Activated CD4-positive, CD25-positive, alpha-beta regulatory T cell treated with anti-CD3 and anti-CD28 coated beads, Interleukin-2, amount 50 U/mL, for 16 hours (primary cell): ENCODE measurements at places on chromosomes 5 and 9.

DNA sequence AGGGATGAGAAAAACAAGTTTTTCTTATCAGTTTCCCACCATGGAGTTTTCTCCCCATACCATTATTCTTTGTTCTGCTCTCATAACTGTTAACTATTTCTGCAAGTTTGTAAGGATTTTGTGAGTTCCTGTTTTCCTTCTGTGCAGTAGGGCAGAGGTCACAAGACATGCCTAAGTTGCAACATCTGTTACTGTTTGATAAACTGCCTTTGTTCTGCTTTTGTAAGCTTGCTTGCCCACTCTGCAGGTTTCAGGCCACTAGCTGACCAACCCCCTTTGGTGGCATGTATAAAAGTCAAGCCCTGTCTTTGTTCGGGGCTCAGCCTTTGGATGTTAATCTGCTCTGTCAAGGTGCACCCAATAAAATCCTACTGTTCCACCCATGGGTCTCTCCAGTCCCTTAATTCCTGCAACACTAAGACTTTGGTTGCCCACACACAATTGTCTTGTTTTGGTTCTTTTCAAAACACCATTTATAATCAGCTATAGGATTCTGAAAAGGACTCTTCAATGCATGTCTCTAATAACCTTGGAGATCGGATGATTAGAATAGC is 545.4 kb downstream of the CDH9 start:
- DNase-seq, result no peak

DNA sequence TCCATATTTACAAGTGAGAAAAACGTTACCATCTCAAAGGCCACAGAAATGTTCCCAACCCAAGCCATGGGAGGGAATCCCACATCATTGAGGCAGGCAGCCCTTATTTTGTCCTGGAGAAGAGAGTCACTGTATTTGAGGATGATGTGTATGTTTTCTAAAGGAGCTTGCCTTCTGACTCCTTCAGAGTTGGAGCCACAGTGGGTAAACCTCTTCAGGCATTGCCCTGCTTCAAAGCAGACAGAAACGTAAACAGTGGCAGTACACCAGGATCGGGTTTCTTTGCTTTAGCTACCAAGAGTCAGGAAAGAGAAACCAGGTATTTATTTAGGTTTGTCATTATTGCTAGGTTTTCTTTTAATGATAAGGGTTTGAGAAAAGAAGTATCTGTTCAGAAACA is 45.7 kb downstream of the MUSK start:
- DNase-seq, result no peak

DNA sequence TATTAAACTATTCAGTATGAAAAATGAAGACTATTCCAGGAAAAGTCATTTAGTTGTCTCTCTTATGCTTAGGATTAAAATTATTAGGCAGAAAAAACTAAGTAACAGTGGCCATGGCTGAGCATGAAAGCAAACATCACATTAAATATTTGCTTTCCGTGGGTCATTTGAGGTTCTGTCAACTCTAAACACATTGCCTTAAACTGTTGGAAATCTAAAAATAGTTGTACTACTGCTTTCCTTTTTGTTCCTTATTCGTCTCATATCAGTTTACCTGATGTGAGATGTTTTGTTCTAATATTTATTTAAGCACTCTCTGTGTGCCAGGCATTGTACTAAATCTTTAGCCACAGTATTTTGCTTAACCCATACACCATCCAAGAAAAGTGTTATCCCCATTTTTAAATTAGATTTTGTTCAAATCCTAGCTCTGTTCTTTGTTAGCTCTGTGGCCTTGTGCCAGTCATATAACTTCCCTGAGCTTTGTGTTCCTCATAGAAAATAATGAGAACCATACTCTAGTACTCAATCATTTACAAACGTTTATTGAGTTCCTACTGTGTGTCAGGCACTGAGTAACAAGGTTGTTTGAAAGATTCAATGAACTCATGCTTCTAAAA is 18.7 kb upstream of the ZNF608 start:
- no peak for DNase-seq

- DNase-seq, result no peak
These were observed 473.0 kb downstream of the NTRK2 start for GRCh38 chr9:85142496-85142911.

- DNase-seq, result no peak
These were observed 224.2 kb downstream of the ARL15 start for GRCh38 chr5:54086191-54086590.

- DNase-seq, result no peak
These were observed 1.1 kb upstream of the ICE1 start for GRCh38 chr5:5421149-5421960.

DNA sequence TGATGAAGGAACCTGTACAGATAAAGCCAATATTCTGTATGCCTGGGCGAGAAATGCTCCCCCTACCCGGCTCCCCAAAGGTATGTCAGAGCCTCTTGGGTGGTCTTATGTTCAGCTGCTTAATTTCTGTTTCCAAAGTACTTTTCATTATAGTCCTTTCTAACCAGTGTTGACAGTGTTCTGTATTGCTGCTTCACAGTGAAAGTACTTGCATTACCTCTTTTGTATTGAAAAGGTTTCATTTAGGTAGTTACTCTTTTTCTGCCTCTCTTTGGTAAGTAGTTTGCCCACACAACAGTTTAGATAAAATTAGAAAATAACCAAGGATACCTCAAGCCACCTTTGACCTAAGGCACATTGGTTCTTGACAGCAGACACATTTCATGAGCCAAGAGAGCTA is 169.9 kb downstream of the PAM start:
- no peak for DNase-seq

GRCh38 chr9:123373946-123374345 is 17.9 kb downstream of the CRB2 start:
- no peak for DNase-seq

DNA sequence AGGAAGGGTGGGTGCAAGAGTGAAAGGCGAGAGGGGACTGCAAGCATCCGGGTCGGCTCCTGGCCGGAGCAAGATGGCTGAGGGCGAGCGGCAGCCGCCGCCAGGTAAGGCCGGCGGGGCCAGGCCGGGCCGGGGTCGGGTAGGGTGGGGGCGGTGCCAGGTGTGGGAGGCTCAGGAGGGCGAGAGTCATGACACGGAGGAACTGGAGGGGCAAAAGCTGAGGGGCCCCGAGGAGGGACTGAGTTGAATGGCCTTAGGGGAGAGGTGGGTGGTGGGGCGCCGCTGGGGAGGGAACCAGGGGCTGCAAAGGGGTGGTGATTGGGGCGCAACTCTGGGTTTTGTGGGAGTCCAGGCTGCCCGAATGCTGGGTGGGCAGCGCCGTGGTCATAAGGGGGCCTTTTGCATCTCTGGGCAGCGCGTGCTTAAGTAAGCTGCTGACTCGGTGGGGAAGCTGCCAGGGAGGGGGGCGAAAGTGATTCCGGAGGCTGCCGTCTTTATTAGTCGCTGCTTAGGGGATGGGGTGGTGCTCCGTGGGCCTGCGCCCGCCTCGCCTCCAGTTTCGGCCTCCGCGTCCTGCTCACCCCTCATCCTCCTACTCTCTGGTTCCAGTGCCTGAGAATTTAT is 425 bp downstream of the PTPA start:
- DNase-seq, result no peak

DNA sequence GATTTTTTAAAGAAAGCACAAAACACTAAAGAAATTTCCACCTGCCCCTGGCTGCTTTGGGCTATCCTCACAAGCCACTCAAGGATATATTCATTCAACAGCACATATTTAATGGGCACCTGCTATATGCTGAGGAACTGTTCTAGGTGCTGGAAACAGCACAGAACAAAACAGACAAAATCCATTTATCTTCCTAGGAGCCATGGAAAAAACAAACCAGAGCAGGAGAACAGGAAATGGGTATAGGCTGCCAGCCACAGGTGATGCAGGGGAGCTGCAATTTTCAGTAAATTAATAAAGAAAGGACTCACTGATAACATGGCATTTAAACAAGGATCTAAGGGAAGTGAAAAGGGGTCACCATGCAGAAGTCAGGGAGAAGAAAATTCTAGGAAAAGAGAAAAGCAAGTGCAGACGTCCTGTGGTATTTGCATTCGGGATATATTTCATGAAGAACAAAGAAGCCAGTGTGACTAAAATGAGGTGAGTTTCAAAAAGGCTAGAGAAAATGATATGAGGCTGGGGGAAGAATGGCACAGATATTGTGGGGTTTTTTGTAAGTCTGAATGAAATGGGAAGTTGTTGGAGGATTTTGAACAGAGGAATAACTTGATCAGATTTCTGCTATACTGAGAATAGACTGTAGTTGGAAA is 152.2 kb downstream of the ADAMTSL1 start:
- DNase-seq, result no peak

DNA sequence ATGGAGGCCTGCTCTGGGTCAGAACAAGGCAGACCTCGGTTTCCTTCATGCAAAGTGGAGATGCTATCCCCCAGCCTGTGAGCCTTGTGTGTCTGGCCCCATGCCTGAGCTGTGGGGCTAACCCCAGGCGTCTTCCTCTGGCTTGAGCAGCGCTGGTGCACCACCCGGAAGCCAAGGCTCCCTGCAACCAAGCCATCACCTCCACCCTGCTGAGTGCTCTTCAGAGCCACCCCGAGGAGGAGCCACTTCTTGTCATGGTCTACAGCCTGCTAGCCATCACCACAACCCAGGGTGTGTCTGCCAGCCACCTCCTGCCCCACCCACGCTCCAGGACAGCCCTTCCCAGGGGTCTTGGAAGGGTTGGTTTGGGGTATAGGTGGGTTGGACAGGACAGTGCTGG is 16.2 kb downstream of the REXO4 start:
- DNase-seq, result no peak

DNA sequence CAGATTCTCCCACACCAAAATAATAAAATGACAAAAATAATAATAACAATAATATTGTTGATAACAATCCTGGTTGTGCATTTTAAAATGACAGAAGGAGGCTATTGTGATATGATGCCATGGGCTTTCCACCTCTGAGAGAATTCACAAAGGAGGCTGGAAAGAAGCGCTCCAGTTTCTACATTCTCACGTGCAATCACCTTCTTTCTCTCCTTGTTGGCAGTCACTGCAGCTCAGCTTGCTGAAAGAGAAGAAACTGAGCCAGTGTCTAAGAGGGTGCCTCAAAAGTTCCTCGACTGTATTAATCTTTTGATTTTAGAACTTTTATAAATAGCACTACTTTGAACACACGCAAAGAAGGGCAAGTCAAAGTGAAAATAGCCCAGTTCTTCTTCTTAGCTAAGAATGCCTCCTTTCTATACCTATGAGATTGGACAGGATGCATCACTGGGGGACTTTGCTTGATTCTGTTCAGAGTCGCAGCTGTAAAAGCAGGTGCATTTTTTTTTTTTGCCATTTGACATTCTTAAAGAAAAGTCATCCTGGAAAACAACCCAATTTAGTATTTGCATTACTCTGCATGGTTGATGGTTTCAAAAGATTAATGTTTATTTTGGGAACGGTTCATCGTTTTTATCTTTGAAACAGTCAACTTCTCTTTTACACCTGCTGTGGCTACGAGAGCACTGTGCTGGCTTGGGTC is 12.4 kb upstream of the SUB1 start:
- no peak for DNase-seq

- DNase-seq, result no peak
These were observed 42.8 kb upstream of the PDE8B start for GRCh38 chr5:77167695-77168121.

- DNase-seq, result no peak
These were observed 3.5 kb upstream of the C5 start for GRCh38 chr9:121053544-121053943.

GRCh38 chr9:133987446-133987788 is 4.7 kb downstream of the VAV2 start:
- no peak for DNase-seq

GRCh38 chr9:14301006-14301405 is 12.9 kb downstream of the NFIB start:
- DNase-seq, result no peak

- no peak for DNase-seq
These were observed 22.2 kb downstream of the RCL1 start for GRCh38 chr9:4814913-4815312.

DNA sequence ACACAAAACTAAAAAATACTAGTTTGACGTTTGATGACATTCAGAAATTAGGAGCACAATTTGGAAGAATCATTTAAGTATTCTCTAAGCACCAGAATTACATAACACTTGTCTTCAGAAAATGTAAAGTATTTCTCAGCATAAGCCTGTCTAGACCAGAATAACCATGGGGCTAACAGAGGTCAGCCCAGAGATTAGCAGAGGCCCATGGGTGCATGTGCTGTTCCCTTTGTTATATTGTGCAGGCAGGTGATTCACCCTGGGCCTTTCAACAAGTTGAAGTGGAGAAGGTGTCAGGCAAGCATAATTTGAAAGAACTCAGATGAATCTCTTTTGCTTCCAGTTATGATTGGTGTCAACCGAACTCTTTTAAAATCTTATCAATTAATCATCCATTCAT is 227.9 kb downstream of the LURAP1L start:
- DNase-seq, result no peak

DNA sequence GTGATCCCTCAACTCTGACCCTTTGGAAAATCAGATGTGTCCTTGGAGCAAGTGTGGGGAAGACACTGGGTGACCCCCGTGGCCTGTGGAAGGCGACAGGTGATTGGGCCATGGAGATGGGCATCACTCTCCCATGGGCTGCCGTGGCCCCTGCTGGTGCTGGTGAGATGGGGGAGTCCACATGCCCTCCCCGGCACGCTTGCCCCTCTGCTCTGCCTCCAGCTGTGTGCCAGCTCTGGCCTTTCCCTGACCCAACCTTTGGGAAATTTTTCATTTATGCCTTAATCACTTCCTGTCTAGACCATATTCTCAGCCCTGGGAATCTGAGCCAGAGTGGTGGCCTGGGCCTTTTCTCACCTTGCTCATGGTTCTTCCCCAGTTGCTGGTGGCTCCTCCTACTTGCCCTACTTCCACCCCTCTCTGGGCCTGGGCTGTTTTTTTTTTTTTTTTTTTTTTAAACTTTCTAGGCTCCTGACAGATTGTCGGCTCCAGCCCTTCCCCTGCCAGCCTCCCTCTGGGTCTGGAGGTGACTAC is 56.6 kb downstream of the RGS3 start:
- DNase-seq, result no peak

DNA sequence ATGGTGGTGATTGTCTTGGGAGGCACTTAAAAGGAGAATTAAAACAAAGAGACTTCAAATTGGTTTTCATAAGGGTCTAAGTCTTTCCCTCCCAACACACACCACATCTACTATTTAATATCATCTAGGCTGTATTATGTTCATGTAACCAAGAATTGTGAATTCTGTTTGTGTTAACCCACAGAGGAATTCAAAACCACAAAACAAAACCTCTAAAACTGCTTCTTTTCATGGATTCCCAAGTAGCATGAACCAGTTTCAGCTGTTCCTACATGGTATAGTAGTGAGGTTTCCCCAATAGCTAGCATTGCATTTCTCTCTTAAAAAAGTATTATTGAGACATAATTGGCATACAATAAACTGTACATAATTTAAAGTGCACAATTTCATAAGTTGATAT is 283.8 kb downstream of the CD180 start:
- DNase-seq, result no peak
